T-cell (primary cell): ENCODE measurements at places on chromosomes 12 and 14.

DNA sequence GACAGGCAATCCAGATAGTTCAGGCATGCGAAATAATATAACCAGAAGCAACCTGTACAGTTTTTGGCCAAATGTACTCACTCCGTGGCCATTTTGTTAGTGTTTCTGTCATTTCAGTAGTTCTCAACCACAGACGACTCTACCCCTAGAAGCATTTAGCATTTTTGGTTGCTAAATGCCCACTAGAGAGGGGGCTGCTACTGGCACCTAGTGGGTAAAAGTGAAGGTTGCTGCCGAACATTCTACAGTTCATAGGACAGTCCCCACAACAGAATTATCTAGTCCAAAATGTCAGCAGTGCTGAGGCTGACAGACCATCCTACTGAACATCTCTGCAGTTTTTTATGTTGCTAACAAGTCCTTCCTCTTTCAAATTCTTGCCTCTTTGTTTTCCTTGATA is 107.4 kb downstream of the TSHR start:
- no peak for DNase-seq

- DNase-seq = no peak
These were observed 1.4 kb upstream of the DNAJC22 start for GRCh38 chr12:49345051-49345824.

GRCh38 chr12:50251619-50252252 is 31.6 kb downstream of the LIMA1 start:
- DNase-seq = no peak

DNA sequence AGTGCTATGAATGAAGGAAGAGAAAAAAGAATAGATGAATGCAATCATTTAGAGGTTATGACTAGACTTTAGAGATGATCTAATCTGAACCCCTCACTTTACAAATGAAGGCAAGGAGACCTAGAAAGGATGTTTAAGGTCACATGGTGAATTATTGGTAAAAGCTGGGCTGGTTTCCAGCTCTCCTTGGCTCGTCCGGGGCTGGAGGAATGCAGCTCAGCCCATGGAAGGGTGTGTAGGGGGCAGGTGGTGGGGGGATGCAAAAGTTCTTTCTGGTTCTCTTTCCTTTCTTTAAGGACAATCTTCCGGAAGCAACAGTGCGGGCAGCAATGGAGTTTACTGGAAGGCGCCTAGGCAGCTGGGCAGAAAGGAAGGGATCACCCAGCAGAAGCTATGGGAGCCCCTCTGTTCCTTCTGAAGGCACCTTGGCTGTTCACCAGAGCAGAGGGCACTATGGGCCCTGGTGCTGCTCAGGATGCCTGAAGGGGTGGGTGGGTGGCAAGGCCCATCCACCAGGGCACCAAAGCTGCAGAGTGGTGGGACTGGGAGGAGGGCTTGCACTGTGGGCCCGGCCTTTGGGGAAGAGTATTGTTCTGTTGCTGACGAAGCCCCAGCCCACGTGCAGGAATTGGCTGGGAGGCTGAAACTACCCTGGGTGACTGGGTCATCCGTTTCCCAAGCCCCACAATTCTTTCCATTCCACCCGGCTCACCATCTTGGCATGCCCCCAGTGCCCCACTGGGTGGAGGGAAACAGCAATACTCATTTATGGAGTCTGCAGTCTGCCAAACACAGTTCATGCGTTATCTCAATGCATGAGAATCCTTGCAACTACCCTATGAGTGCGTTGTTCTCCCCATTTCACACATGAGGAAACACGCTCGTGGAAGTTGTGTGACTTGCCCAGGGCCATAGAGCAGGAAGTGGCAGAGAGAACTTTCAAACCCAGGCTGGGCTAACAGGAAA is 78.2 kb downstream of the IRF2BPL start:
- no peak for DNase-seq

- peak; percentile 76 for DNase-seq
These were observed at the start of gene ERBB3 for GRCh38 chr12:56079723-56080555. ERBB3 (plus strand) TSS chr12:56080165; CDS start chr12:56080301, 136 bp downstream.
